ENCODE measurements at places on chromosomes 13 and 19.

- H3K4me1 ChIP-seq = no peaks in the 10 kb centered on the region
- H3K36me3 ChIP-seq = no peaks in the 10 kb centered on the region
Measured at GRCh38 chr13:30078059-30078458, 227.6 kb upstream of the UBL3 start.

DNA sequence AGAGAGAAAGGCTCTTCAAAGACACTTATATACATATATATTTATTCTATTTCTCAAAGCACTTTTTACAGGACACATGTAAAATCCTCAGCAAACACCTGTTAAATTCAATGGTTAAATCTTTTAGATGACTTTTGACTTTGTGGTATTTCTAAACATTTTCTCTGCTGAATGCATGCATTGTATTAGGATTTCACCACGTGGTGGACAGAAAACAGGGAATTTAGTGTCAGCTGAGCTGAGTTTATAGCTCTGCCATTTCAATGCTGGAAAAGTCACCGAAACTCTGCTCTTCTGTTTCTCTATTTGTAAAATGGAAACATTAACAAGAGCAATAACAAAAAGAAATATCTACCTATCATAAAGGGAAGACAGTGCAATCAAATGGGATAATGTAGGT is 375.6 kb downstream of the ENOX1 start:
- H3K4me1 ChIP-seq = no peaks in the 10 kb centered on the region
- DNase-seq = no peak
- H3K27ac ChIP-seq = no peak overlapping the region
- no peaks in the 10 kb centered on the region for H3K36me3 ChIP-seq
- peaks cover 6% of the 10 kb centered on the region for H3K27me3 ChIP-seq
- no peak overlapping the region for H3K4me3 ChIP-seq

DNA sequence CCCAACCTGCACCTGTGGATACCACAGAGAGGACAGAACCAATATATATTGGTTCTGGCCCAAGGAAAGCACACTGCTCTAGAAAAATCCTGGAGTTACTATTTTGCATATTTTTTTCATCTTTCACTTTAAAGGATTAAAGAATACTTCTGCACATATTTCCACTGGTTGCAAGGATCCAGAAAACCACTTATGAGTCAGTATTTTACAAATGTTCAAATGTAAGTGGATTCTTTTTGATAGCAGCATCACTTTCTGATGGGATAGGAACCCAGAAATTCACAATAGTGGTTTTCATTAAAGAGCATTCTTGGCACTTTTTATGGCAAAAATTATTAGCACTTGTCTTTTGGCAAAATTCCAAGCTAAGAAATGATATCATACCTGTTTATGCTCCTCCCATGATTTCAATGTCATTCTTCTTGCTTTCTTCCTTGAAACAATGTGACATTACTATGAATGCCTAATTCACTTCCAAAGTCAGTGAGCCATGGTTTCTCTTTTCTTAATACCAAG is 38.2 kb downstream of the MZT1 start:
- DNase-seq = no peak
- peaks cover 4% of the 10 kb centered on the region for H3K27me3 ChIP-seq
- H3K4me3 ChIP-seq = no peak overlapping the region
- H3K4me1 ChIP-seq = no peaks in the 10 kb centered on the region
- no peak overlapping the region for H3K27ac ChIP-seq
- no peaks in the 10 kb centered on the region for H3K36me3 ChIP-seq

DNA sequence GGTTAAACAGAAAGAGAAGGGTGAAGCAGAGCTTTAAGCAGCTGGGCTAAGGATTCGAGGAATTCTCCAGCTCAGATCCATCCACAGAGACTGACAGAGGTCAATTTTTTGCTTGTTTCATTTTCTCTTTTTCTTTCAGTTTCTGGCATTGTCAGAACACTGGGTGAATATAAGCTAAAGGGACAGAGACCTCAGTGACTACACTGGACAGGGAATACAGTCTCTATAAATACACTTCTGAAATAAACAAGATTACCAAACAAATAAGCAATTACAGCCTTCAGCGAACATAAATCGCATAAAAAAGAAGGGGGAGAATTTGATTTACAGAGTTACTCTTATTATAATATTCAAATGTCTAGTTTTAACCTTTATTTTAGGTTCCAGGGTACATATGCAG is 3.7 kb upstream of the ZNF441 start:
- H3K27ac ChIP-seq = no peak overlapping the region
- peaks cover 10% of the 10 kb centered on the region for H3K4me1 ChIP-seq
- peaks cover 2% of the 10 kb centered on the region for H3K36me3 ChIP-seq

DNA sequence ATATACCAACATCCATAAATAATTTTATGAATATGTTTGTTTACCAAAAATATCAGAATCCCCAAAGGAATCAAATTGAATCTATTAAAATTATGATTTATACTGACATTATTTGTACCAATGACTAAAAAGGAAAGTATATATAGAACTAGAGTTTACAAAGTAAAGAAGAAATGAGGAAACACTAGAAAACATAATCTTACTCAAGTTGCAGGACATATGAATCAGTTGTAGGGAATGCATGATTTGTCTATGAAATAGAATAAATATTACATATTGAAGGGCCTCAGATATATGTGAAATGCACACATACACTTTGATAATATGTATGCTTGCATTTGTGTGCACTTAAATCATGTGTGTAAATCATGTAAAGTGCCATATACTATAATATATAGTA is 1466.4 kb downstream of the EFNB2 start:
- H3K36me3 ChIP-seq = no peaks in the 10 kb centered on the region
- H3K27ac ChIP-seq = no peak overlapping the region
- H3K4me3 ChIP-seq = no peak overlapping the region
- DNase-seq = no peak
- H3K27me3 ChIP-seq = no peaks in the 10 kb centered on the region
- no peaks in the 10 kb centered on the region for H3K4me1 ChIP-seq

GRCh38 chr19:49807058-49807903 is 5.8 kb downstream of the FUZ start:
- DNase-seq = no peak
- no peak overlapping the region for H3K4me3 ChIP-seq
- H3K4me1 ChIP-seq = peaks cover 16% of the 10 kb centered on the region
- H3K27me3 ChIP-seq = no peaks in the 10 kb centered on the region
- H3K36me3 ChIP-seq = peaks cover 11% of the 10 kb centered on the region

DNA sequence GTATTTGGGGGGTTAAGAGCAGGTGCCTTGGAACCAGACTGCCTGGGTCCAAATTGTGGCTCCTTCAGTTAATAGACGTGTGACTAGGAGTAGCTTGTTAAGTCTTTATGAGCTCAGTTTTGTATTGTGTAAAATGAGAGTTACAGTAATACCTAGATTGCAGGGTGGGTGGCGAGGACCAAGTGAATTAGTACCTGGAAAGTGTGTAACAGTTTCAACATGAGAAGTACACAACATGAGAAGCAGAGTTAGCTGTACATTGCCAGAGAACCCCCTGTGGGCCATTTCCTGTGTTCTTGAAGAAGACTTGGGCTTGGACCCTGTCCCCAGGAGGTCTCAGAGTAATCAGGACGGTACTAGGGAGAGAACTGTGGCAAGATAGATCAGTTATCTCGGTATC is 36.8 kb downstream of the PPP2R1A start:
- no peak overlapping the region for H3K4me3 ChIP-seq
- H3K27ac ChIP-seq = peak overlapping the region; percentile 67
- H3K36me3 ChIP-seq = peaks cover 43% of the 10 kb centered on the region
- no peaks in the 10 kb centered on the region for H3K27me3 ChIP-seq
- DNase-seq = no peak

DNA sequence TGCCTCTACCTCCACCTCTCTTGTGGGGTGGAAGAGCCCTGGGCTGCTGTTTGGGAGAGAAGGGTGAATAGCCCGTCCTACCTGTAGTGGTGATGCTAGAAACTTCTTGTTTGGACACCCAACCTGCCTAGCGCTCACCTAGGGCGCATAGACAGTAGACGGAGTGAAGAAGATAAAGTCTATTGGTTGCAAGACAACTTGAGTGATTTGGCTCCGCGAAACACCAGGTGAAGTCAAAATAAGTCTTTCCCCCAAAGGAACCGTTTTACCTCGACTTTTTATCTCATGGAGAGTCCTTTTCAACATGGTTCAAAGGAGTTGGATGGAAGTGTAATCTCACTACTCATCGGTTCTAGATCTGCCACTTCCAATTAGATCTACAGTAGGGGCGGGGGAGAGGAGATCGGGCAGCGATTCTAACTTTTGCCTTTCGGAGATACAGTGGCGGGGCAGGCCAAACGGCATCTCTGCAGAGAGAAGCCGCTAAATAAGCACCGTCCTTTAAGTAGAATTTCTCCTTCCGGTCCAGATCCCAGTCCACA is 694 bp upstream of the ZIC5 start:
- H3K27me3 ChIP-seq = peaks cover 85% of the 10 kb centered on the region
- no peak overlapping the region for H3K27ac ChIP-seq
- peaks cover 20% of the 10 kb centered on the region for H3K4me1 ChIP-seq

GRCh38 chr13:51721496-51721895 is 82.5 kb downstream of the DHRS12 start:
- H3K27me3 ChIP-seq = no peaks in the 10 kb centered on the region
- H3K4me1 ChIP-seq = peaks cover 6% of the 10 kb centered on the region
- H3K27ac ChIP-seq = no peak overlapping the region
- H3K4me3 ChIP-seq = no peak overlapping the region

GRCh38 chr13:80312012-80312704 is 28.8 kb downstream of the SPRY2 start:
- no peaks in the 10 kb centered on the region for H3K27me3 ChIP-seq
- no peak overlapping the region for H3K4me3 ChIP-seq
- no peak overlapping the region for H3K27ac ChIP-seq
- DNase-seq = no peak
- H3K4me1 ChIP-seq = no peaks in the 10 kb centered on the region

- no peaks in the 10 kb centered on the region for H3K36me3 ChIP-seq
- H3K27ac ChIP-seq = no peak overlapping the region
- DNase-seq = no peak
- H3K4me3 ChIP-seq = no peak overlapping the region
- H3K4me1 ChIP-seq = no peaks in the 10 kb centered on the region
- H3K27me3 ChIP-seq = peaks cover 33% of the 10 kb centered on the region
Measured at GRCh38 chr19:50257141-50257540, 53.7 kb downstream of the MYH14 start.

GRCh38 chr13:45538382-45538781 is 73.6 kb downstream of the COG3 start:
- H3K36me3 ChIP-seq = peaks cover 1% of the 10 kb centered on the region
- no peak for DNase-seq
- no peak overlapping the region for H3K4me3 ChIP-seq

DNA sequence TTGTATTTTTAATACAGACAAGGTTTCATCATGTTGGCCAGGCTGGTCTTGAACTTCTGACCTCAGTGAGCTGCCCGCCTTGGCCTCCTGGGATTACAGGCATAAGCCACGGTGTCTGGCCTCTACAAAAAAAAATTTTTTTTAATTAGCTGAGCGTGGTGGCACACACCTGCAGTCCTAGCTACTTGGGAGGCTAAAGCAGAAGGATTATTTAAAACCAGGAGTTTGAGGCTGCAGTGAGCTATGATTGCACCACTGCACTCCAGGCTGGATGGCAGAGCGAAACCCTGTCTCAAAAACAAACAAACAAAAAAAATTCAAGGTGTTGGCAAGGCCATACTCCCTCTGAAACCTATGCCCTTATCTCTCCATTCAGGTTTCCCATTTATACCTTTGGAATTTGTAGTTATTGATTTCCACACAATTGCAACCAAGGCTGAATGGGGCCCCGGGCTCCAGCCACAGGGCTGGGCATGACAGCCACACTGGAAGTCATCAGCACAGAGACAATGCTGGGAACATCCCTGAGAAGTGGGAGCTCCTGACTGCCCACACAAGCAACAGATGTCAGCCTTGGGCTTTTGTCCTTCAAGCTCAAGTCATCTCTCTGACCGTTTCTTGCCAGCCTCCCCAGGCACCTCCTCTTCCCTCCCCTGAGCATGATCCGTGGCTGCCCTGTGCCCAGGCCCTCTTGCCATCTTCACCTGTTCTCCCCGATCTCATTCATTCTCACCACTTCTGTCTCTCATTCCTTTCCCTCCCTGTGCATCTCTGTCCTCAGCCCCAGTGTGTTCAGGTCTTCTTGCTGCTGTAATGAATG is 27.2 kb upstream of the CALM3 start:
- H3K4me1 ChIP-seq = peaks cover 7% of the 10 kb centered on the region
- H3K27ac ChIP-seq = no peak overlapping the region
- H3K27me3 ChIP-seq = peaks cover 7% of the 10 kb centered on the region

DNA sequence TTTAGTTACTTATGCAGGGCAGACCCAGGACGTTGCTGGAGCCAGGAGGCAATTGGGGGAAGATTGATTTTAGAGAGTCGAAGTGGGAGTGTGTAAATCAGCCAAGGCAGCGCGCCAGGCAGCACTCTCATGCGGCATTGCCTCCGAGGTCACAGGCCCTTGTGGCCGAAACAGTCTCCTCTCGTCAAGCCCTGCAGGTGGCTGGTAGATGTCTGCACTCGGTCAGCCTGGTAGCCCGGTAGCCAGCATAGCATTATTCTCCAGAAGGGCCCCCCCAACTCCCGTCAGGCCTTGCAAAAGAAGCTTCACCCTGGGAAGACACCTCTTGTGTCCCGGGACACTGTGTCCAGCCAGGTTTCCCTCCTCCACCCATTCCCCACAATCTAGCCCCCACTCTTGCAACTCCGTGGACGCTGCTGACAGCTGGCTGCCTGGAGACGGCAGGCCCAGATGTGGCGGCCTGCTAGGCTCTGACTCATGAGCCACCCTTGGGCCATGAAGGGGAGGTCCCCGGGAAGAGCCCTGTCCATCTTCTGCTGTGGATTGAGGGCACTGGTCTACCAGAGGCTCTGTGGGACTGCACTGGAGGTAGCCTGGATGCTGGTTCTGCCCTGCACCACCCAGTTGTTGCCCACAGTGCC is 2.6 kb upstream of the PEPD start:
- H3K4me3 ChIP-seq = no peak overlapping the region
- DNase-seq = no peak
- peaks cover 22% of the 10 kb centered on the region for H3K4me1 ChIP-seq
- H3K27me3 ChIP-seq = no peaks in the 10 kb centered on the region

- H3K27me3 ChIP-seq = peaks cover 11% of the 10 kb centered on the region
- H3K27ac ChIP-seq = no peak overlapping the region
- no peak for DNase-seq
- no peaks in the 10 kb centered on the region for H3K4me1 ChIP-seq
- no peak overlapping the region for H3K4me3 ChIP-seq
- peaks cover 2% of the 10 kb centered on the region for H3K36me3 ChIP-seq
Measured at GRCh38 chr19:43711751-43712355, 4.0 kb upstream of the IRGC start.

GRCh38 chr19:31332096-31332495 is 17.1 kb downstream of the TSHZ3 start:
- DNase-seq = no peak
- H3K4me3 ChIP-seq = no peak overlapping the region
- H3K27me3 ChIP-seq = peaks cover 17% of the 10 kb centered on the region
- H3K36me3 ChIP-seq = no peaks in the 10 kb centered on the region
- H3K4me1 ChIP-seq = no peaks in the 10 kb centered on the region
- no peak overlapping the region for H3K27ac ChIP-seq

DNA sequence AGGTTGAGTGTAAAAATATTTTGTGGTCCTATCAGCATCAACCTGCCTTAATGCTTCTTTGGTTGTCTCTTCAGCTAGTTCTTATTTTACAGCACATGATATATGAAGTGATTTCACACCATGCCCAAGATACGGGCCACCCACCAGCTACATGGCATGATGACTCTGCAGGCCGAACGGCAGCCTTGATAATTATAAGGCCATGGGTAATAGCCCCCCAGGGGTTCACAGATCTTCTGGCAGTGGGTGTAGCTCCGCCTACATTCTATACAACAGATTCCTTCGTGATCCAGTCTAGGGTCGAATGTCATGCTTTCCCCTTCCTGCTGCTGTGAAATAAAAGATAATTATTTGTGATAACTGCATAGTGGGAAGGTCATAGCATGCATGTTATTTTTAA is 36.1 kb downstream of the CNMD start:
- H3K4me1 ChIP-seq = peaks cover 3% of the 10 kb centered on the region
- H3K4me3 ChIP-seq = no peak overlapping the region
- no peak for DNase-seq
- H3K27me3 ChIP-seq = no peaks in the 10 kb centered on the region
- H3K27ac ChIP-seq = no peak overlapping the region
- peaks cover 3% of the 10 kb centered on the region for H3K36me3 ChIP-seq
